ENCODE measurements at places on chromosomes 13 and 19. TPM values are rescaled to one million over a fixed set of nuclear protein-coding genes. Genes with fewer than 3 reads are reported as not detected.

RPL28 gene
- 998 TPM for total RNA-seq

DNA sequence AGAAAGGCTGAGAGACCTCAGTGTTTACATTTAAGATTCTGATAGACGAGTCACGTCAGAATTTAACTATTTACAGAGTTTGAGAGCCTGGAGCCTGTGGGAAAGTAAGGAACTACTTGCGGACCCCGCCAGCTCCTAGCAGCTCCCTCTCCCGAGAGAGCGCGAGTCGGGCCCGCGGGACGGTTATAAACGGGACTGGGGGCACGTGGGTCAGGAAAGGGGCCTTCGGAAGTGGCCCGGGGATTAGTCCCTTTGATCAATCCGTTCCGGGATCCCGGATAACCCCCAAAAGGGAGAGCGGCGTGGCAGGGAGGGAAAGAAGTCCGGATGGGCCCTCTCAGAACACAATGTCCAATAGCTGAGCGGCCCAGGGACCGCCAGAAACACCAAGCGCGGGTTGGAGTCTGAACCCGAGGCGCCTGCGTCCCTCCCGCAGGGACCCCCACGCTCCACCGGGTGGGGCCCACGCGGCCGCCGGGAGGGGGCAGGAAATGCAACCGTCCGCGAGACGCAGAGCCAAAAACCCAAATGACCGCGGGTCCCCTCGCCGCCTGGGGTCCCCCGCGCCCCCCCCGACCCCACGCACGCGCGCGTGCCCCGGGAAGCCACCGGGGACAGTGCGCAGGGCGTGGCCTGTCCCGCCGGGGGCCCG, 3.6 kb downstream of the ZIC5 start:
- DNase-seq, result no peak

DNA sequence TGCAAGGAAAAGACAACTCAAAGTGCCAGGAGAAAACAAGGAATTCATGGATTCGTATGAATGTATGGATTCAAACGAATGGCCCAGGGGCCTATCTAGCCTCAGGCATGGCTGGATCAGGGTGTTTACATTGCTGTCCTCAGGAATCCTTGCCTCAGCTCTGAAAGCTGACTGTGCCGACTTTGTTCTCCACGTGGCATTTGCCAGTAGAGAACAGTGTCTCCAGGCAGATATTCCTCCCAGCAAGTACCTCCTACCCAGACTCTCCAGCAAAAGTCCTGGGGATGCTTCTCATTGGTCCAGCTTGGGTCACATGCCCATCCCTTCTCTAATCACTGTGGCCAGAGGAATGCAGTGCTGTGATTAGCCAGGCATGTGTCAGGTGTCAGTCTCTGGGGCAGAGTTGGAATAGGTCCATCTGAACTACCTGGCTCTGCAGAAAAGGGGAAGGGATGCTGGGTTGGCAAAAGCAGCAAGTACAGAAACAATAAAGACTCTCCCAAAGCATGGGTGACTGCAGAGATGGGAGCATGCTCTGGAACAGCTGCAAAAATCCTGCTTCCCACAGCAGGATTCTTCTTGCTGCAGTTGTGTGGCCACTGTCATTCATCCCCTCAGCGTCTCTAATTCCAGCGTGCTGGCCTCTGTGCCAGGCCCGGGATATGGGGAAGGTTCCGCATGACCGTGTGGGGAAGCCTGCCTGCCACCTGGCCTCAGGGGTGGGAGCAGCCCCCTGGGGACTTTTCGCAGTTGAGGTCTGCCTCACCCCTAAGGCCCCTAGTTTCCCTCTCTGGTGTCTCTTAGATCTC, 30.0 kb downstream of the CCNE1 start:
- DNase-seq, result peak; percentile 57

GRCh38 chr19:56170261-56170660, 5.5 kb upstream of the GALP start:
- peak; percentile 43 for DNase-seq

GRCh38 chr13:30364876-30365275, 57.4 kb upstream of the UBE2L5 start:
- peak; percentile 48 for DNase-seq

DNA sequence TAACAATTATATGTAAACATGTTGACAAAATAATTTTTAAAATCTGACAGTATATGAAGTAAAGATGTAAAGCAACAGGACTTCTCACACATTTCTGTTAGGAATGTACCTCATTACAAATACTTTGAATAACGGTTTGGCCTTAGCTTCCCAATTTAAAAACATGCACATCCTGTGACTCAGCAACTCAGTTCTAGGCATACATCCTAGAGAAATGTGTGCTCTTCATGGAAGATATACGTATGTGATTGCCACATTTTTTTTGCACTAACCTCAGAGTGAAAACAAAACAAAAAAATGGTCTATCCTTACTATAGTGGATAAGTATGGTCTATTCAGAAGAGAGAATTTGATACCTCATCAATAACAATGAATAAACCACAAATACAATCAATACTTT, 314.6 kb downstream of the LIG4 start:
- peak; percentile 87 for DNase-seq

DNA sequence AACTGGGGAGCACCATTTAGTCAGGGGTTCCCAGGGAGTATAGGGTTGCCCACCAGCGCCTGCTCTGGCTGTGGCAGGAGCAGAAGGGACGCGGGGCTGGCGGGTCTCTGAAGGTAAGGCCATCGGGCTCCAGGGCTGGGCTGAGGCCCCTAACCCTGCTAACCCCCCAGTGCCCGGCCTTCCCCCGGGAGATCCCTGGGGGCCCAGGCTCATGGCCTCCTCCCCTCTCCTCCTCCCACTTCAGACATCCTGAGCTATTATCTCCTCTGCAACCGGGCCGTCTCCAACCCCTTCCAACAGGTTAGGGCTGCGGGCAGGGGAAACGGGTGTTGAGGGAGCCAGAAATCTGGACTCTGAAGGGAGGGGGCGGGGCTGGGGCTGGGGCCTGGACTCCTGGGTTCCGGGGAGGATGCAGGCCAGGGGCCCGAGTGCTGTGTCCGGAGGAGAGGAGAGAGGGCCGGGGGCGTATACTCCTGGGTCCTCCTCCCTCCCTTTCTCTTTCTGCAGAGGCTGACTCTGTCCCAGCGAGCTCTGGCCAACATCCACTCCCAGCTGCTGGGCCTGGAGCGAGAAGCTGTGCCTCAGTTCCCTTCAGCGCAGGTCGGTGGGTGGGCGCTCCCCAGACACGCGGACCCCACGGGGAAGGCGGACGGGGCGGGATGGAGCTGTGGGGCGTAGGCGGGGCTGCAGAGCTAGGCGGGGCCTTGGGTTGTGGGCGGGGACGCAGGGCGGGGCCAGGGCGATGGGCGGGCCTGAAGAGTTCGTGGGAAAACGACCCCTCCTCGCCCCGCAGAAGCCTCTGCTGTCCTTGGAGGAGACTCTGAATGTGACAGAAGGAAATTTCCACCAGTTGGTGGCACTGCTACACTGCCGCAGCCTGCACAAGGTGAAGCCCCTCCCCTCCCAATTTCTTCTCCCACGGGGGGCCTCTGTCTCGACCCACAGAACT, 15.3 kb downstream of the TTYH1 start:
- DNase-seq, result no peak

ZNF320 gene
- 5.0 TPM for total RNA-seq

- no peak for DNase-seq
Observed at GRCh38 chr13:110232756-110233155, 74.2 kb downstream of the COL4A1 start.

DNA sequence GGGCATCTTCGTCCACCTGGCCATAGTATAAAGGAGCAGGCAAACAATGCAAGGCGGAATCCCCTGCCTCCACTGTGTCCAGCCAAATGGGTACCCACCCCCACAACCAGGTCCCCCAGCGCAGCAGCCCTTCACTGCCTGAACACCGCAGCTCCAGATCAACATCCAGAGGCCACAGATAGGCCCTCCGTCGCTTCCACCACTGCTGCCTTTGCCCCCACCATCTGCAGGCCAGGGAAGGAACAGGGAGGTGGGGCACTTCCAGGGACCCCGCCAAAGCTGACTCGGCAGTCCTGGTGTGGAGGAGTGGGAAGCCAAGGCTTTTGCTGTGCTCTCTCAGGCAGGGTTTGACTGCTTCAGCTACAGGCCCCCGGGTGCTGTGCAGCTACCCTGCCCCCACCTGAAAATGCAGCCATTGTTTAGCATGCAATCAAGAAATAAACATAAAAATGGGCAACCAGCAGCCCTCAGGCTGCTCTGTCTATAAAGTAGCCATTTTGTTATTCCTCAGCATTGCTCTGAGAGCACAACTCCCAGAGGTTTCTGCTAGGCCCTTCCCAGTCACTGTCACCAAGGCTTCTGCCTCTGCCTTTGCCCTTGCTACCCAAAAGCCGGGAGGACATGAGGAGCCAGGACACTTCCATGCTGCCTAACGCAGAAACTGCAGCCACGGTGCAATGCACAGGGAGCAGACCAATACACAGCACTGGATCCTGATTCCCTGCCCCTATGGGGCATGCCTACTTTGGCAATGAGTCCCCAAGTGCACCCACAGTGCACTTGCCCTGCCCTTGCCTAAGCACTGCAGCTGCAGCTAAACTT, 733.2 kb upstream of the KLHL1 start:
- no peak for DNase-seq

GRCh38 chr19:498511-498891, 2.2 kb downstream of the MADCAM1 start:
- DNase-seq, result no peak

GRCh38 chr13:99656844-99657381, 155.6 kb downstream of the TM9SF2 start:
- no peak for DNase-seq

STX10 gene
- 76.7 TPM for total RNA-seq

DNA sequence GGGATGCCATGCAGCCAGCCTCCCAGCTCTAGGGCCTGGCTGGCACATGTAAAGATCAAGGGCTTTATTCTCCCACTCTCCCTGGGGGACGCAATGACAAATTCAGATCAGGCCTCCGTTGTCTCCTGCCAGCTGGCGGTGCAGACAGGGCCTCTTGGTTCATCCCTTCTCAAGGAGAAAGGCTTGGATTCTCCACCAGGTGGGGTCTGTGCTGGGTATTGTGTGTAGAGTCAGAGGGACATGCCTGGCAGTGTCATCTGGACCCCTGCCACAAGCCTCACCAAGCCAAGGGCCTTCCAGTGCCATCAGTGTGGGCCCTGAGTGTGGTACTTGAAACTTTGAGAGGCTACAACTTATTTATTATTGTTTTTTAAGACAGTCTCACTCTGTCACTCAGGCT, 8.4 kb upstream of the PTPRS start:
- DNase-seq, result no peak

- no peak for DNase-seq
Observed at GRCh38 chr19:33226550-33227241, 1.0 kb upstream of the SLC7A10 start.

DNA sequence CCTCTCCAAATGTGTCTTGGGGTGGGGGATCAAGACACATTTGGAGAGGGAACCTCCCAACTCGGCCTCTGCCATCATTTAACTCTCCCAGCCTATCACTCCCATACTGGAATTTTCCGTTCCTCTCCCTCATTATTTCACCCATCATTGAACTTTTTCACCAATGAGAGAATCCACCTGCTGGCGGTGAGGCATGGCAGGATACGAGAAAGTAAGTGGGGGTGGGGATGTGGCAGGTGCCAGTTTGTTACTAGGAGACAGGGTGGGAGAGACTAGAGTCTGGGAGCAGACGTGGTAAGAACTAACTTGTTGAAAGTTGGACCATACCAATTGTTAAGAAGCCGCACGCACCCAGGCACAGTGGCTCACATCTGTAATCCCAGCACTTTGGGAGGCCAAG, 6.9 kb downstream of the GIPR start:
- DNase-seq, result no peak

DNA sequence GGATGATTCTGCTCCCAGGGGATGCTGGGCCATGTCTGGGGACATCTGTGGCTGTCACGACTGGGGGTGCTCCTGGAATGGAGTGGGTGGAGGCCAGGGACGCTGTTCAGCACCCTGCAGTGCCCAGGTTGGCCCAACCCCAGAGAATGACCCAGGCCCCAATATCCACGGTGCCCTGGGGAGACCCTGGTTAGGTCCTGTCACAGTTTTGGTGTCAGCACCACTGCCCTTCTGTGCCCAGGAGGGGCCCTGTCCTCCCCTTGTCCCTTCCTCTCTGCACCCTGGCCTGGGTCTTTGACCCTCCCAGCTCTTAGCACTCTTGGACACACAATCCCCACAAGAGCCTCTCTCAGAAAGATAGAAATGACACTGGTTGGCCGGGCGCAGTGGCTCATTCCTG, 85.3 kb downstream of the GADD45B start:
- no peak for DNase-seq

- no peak for DNase-seq
Observed at GRCh38 chr19:50629194-50629593, 10.5 kb downstream of the SYT3 start.

- DNase-seq, result no peak
Observed at GRCh38 chr19:32611161-32611560, 30.2 kb downstream of the PDCD5 start.

Measured in IMR-90 (cell line).